ENCODE measurements at places on chromosomes 6 and 20. TPM values are rescaled to one million over a fixed set of nuclear protein-coding genes. Genes with fewer than 3 reads are reported as not detected.

- H3K4me1 ChIP-seq, result no peaks in the 10 kb centered on the region
- H3K27me3 ChIP-seq, result no peaks in the 10 kb centered on the region
- no peak overlapping the region for H3K4me3 ChIP-seq
- DNase-seq, result no peak
- peaks cover 2% of the 10 kb centered on the region for H3K36me3 ChIP-seq
These were observed 16.5 kb downstream of the TNFAIP3 start for GRCh38 chr6:137883400-137884148.

- no peak overlapping the region for H3K27ac ChIP-seq
- peaks cover 52% of the 10 kb centered on the region for H3K36me3 ChIP-seq
- no peak overlapping the region for H3K4me3 ChIP-seq
- H3K27me3 ChIP-seq, result no peaks in the 10 kb centered on the region
- H3K4me1 ChIP-seq, result peaks cover 13% of the 10 kb centered on the region
These were observed 6.7 kb downstream of the MTCH1 start for GRCh38 chr6:36979347-36979742.

- H3K4me3 ChIP-seq, result no peak overlapping the region
- no peak overlapping the region for H3K27ac ChIP-seq
- H3K4me1 ChIP-seq, result peaks cover 22% of the 10 kb centered on the region
- no peaks in the 10 kb centered on the region for H3K36me3 ChIP-seq
- H3K27me3 ChIP-seq, result no peaks in the 10 kb centered on the region
- no peak for DNase-seq
These were observed 2.4 kb upstream of the AHCY start for GRCh38 chr20:34305333-34306230.

GRCh38 chr6:146636481-146636880 lies 37.7 kb downstream of the ADGB start:
- no peak overlapping the region for H3K27ac ChIP-seq
- no peak overlapping the region for H3K4me3 ChIP-seq
- peaks cover 7% of the 10 kb centered on the region for H3K27me3 ChIP-seq
- H3K36me3 ChIP-seq, result no peaks in the 10 kb centered on the region

- no peak for DNase-seq
- H3K27ac ChIP-seq, result no peak overlapping the region
- no peak overlapping the region for H3K4me3 ChIP-seq
- no peaks in the 10 kb centered on the region for H3K36me3 ChIP-seq
- H3K27me3 ChIP-seq, result no peaks in the 10 kb centered on the region
- H3K4me1 ChIP-seq, result no peaks in the 10 kb centered on the region
These were observed 120.8 kb downstream of the BACH2 start for GRCh38 chr6:90175627-90176538.

DNA sequence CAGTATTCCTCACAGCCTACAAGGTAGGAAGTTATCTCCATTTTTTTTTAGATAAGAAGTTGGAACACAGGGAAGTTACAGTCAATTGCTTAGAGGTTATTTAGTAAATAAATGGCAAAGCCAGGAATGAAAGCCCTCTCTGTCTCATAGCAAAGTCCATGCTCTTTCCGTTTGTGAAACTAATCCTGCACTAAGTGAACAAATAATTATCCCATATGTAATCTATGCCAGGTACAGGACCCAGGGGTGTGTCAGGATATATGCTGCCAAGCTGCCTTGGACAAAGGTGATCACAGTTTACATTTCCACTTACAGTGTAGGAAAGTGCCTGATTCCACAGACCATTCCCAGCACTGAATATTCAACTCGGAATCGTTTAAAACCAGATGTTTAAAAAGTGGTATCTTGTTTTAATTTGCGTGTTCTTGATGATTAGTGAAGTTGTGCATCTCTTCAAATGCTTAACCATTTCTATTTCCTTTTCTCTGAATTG lies 13.6 kb upstream of the GMDS start:
- DNase-seq, result peak; percentile 40
- H3K27me3 ChIP-seq, result no peaks in the 10 kb centered on the region
- no peak overlapping the region for H3K27ac ChIP-seq

TMEM217 gene
- total RNA-seq, result 2.4 TPM

PET117 gene
- 31.2 TPM for total RNA-seq

CALHM4 gene
- not detected for total RNA-seq

PRDM13 gene
- not detected for total RNA-seq

GMEB2 gene
- total RNA-seq, result 13.7 TPM

CDK5RAP1 gene
- total RNA-seq, result 53.4 TPM

DACT2 gene
- not detected for total RNA-seq

HSPA12B gene
- total RNA-seq, result not detected

All from PC-3 (cell line).